ENCODE measurements at places on chromosomes 1 and 21. TPM values are rescaled to one million over a fixed set of nuclear protein-coding genes. Genes with fewer than 3 reads are reported as not detected.
A peak's percentile ranks its signal among the peaks of the same experiment; 100 is the strongest.

The LAMB3 gene
- 423 TPM for total RNA-seq

The NBPF6 gene
- not detected for total RNA-seq

The KRTAP10-2 gene
- total RNA-seq: not detected

The CELA3A gene
- total RNA-seq: not detected

DNA sequence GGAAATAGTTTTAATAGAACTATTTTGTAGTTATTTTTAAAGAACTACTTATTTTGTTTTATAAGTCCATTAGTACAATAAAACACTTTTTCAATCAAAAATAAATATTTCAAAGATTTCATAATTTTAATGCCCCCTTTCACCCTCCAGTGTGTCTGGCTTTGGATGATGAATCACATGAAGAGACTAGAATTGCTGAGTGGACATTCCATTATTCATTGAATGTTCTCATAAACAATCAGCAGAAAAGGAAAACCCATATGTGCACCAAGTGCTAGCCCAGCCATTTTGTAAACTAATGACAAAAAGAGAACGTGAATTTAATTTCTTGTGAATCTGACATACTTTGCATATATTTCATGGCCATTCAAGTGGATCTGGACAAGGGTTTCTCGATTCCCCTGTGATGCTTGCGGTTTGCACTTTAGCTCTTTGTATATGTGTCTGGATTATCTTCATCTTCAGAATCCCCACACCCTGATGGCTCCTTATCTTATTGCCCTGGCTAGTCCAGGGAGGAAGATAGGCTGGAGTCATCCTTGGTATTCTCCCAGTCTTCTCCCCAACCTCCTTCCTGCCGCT is 20.7 kb upstream of the CHIA start:
- no peak for DNase-seq

- no peak for DNase-seq
Observed at GRCh38 chr21:32099812-32100416, 178.9 kb downstream of the MIS18A start.

DNA sequence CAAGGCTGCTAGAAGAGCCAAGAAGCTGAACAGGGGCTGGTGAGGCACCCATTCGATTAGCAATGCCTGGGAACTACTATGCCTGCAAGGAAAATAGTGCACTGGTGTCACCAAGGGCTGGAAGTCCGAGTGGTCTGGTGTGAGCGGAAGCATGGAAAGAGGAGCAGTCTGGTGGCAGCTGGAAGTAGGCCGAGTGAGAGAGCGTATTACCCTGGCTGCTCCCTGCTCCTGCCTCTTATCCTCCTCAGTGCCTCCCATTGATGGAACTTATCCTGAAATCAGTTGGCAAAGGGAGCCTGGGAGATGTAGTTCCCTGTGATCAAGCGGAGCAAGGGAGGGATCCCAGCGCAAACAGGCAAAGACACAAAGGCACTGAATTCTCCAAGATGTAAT is 9.6 kb downstream of the SMAP2 start:
- DNase-seq: no peak

DNA sequence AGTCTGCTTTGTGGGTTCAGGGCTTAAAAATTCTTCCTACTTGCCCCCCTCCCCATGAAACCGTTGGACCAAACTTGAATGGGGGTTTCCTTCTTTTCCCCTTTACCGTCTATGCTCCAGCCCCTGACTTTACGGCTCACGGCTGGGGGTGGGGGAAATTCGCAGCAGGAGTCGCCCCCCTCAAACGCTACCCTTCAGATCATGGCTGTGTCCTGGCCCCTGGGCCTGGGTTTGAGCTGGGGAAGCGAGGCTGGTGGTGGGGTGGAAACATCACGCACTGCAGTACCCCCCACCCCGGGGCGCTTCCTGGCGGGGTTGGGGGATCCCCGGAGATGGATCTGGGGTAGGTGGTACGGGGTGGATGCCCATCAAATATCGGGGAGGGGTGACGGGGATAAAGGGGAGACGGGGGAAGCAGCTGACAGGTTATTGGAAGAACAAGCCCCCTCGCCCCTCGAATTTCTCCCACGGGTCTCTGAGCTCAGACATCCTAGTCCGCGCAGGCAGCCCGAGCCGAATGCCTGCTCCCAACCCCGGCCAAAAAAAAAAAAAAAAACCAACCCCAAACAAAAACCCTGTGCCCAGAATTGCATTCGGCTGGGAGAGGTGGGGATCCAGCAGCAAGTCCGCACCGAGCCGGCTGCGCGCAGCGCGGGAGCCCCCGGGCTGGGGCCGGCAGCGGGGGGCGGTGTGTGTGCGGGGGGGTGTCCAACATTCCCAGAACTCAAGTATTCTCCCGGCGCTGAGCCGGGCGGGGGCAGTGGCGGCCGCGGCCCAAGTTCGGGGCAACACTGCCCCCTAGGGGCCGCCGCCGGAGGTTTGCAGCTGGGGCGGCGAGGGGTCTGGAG is 59.0 kb upstream of the ACOT11 start:
- DNase-seq: peak; percentile 70

DNA sequence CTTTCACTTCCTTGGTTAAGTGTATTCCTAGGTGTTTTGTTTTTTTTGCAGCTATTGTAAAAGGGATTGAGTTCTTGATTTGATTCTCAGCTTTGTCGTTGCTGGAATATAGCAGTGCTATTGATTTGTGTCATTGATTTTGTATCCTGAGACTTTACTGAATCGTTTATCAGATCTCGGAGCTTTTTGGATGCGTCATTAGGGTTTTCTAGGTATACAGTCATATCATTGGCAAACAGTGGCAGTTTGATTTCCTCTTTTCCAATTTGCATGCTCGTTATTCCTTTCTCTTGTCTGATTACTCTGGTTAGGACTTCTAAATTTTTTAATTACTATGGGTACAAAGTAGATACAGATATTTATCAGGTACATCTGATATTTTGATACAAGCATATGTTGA is 75.4 kb downstream of the SLC35A3 start:
- no peak for DNase-seq

DNA sequence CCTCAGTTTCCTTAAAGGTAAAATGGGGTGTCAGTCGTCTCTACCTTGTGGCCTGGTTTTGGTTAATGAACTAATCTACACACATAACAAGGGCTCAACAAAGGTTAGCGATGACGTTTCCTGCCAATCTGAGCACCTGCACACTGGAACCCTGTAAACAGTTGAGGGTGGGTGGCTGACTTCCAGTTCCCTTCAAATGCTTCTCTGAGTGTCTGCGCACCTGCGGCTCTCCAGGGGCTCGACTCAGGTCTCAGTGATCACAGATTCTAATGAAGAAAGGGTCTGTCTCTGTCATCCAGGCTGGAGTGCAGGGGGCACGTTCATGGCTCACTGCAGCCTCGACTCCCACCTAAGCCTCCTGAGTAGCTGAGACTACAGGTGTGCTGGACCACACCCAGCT is 3.3 kb upstream of the AGPAT3 start:
- DNase-seq: no peak

DNA sequence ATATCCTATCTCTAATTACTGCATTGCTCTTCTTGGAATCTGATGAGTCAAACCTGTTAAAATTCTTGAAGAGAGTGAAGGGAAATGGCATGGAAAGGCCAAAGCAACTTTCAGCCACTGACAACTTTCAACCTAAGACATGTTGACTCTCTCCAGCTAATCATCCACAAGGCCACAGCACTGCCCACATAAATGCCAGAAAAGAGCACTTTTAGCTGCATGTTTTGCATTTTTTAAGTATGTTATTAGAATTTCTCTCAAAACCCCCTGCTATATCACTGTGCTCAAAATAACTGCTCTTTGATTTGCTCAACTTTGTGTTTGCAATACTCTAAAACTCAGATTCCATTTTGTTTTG is 352.5 kb downstream of the ADGRL2 start:
- DNase-seq: no peak

GRCh38 chr21:24395320-24395923 is 1211.9 kb downstream of the MRPL39 start:
- DNase-seq: peak; percentile 7

- peak; percentile 28 for DNase-seq
Observed at GRCh38 chr1:35298464-35298863, 30.0 kb downstream of the ZMYM4 start.
